Sigmoid colon (tissue), 7 donors: ENCODE measurements at places on chromosomes 6 and 20. TPM values are rescaled to one million over a fixed set of nuclear protein-coding genes. Genes with fewer than 3 reads are reported as not detected.

DNA sequence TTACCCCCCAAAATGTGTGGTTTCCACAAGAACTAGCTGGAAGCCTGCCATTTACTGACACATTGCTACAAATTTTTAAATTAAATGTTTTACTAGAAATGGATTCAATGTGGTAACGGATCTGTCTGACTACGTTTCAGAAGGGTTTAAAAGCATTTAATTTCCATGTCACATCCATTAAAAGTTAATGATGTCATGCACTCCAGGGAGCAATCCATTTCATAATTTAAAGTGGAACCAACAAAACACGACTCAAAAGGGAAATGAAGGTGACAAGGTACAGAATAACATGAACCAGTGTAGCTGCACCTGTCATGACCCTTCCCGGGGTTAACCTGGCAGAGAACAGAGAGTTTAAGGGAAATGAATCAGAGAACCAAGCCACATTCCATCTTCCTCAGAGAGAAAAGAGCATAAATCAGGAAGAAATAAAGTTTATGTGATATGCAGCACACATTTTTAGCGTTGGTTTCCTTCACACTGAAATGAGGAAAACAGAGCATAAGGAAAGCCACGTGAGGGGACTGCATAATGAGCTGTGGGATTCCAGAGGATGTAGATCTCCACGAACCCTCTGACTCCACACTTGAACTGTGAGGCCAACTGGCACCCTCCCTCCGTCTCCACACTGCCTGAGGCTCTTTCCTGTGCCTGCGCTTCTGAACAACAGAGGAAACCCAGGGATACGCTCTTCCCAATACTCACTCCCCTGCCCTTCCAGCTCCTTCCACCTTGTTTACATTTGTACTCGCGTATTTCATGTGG is 170.3 kb upstream of the AHI1 start:
- H3K27ac ChIP-seq, result no peak overlapping the region
- no peak for DNase-seq
- H3K27me3 ChIP-seq, result no peaks in the 10 kb centered on the region
- no peak overlapping the region for H3K4me3 ChIP-seq
- H3K4me1 ChIP-seq, result peaks cover 9% of the 10 kb centered on the region
- H3K36me3 ChIP-seq, result no peaks in the 10 kb centered on the region

DNA sequence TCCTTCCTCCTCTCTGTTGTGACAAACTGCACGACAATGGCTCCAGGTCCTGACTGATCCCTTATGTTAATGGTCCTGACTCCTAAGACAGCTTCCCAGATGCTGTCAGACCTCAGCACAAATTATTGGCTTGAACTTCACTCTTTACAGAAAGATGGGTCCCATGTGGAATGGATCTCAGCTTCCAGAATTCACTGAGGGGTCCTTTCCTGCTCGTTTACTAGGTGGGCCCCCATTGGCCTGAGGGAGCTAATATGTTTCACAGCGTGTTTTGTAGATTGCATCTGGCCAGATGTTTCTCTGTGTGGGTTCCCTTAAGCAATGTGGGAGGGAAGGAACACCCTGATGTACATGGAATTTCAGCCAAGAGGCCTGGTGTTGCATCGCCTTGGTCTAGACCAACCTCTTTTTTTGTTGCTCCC is 826.6 kb downstream of the MAFB start:
- H3K36me3 ChIP-seq, result no peaks in the 10 kb centered on the region
- no peak for DNase-seq
- H3K27me3 ChIP-seq, result no peaks in the 10 kb centered on the region
- H3K4me1 ChIP-seq, result no peaks in the 10 kb centered on the region

DNA sequence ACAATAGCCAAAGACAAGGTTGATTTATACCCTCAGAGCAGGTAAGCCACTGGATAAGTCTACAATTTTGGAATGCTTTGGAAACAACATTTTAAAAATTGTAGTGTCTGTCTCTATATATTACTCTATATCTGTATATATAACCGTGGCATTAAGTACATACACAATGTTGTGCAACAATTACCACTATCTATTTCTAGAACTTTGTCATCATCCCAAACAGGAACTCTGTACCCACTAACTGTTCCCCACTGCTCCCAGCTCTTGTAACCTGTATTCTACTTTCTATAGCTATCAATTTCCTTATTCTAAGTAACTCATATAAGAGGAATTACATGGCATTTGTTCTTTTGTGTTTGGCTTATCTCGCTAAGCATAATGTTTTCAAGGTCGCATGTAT is 78.2 kb upstream of the ASCC3 start:
- H3K4me1 ChIP-seq, result no peaks in the 10 kb centered on the region
- no peaks in the 10 kb centered on the region for H3K27me3 ChIP-seq
- no peaks in the 10 kb centered on the region for H3K36me3 ChIP-seq
- H3K27ac ChIP-seq, result no peak overlapping the region
- DNase-seq, result no peak

DNA sequence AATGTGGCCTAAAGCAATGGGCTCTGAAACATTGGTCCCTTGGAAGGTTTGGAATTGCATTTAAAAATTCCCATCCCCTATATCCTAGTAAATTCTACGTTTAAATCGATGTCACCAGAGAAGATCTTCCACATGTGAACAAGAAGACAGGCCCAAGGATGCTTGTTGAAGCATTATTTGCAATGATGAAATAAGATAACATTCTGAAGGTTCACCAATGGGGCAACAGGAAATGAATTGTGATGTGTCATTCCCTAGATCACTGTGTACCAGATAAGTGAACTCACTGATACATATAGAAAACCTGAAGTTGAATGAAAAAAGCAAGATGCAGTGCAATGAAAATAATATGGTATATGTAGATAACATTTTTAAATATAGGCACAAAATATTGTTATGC is 464.3 kb upstream of the BTBD3 start:
- no peak for DNase-seq
- H3K36me3 ChIP-seq, result no peaks in the 10 kb centered on the region
- H3K4me3 ChIP-seq, result no peak overlapping the region
- no peaks in the 10 kb centered on the region for H3K27me3 ChIP-seq
- no peak overlapping the region for H3K27ac ChIP-seq
- peaks cover 42% of the 10 kb centered on the region for H3K4me1 ChIP-seq

GRCh38 chr20:3423126-3423525 is 15.7 kb upstream of the DNAAF9 start:
- no peak overlapping the region for H3K27ac ChIP-seq
- H3K4me3 ChIP-seq, result no peak overlapping the region
- no peak for DNase-seq

GRCh38 chr6:136566007-136566487 is 15.8 kb upstream of the MAP7 start:
- no peaks in the 10 kb centered on the region for H3K4me1 ChIP-seq
- H3K27ac ChIP-seq, result no peak overlapping the region
- H3K4me3 ChIP-seq, result no peak overlapping the region
- H3K36me3 ChIP-seq, result no peaks in the 10 kb centered on the region
- DNase-seq, result no peak

DNA sequence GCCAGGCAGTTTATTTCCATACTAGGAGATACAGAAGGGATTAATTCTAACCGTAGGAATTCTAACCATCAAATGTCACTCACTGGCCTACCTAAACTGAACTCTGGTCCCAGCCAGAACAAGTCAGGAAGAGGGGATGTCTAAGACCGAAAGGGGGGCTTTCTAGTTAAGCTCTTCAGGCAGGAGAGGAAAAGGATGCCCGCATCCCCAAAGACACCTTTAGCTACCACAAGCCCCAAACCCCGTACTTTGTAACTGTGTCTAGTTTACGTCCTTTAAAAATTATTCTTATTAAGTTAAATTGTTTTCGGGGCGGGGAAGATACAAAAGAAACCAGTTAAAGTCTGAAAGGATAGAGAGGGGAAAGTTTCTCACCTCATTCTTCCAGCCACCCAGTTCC is 1.2 kb upstream of the ZNF76 start:
- H3K4me1 ChIP-seq, result peaks cover 37% of the 10 kb centered on the region
- H3K4me3 ChIP-seq, result peak overlapping the region; percentile 98
- H3K36me3 ChIP-seq, result no peaks in the 10 kb centered on the region
- no peaks in the 10 kb centered on the region for H3K27me3 ChIP-seq
- DNase-seq, result no peak
- H3K27ac ChIP-seq, result peak overlapping the region; percentile 92

DNA sequence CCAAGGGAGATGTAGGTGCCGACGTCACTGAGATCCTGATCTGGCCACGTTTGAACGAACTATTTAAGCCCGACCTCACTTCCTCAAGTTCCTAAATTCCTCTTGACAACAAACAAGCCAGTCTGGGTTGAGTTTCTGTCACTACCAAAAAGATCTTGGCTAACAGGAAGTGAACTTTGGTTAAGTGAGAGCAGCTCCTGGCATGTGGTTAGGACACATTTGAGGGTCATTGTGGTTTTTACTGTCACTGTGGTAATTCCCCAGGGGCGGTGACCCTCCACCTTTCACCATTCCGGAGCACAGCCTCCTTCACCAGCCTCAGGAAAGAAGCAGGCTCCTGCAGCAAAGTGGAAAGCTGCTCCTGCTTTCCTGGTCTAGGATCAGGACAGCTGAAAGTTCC is 43.1 kb upstream of the ZNF831 start:
- no peak overlapping the region for H3K4me3 ChIP-seq
- no peaks in the 10 kb centered on the region for H3K36me3 ChIP-seq
- H3K27ac ChIP-seq, result no peak overlapping the region
- DNase-seq, result no peak
- H3K4me1 ChIP-seq, result no peaks in the 10 kb centered on the region

DNA sequence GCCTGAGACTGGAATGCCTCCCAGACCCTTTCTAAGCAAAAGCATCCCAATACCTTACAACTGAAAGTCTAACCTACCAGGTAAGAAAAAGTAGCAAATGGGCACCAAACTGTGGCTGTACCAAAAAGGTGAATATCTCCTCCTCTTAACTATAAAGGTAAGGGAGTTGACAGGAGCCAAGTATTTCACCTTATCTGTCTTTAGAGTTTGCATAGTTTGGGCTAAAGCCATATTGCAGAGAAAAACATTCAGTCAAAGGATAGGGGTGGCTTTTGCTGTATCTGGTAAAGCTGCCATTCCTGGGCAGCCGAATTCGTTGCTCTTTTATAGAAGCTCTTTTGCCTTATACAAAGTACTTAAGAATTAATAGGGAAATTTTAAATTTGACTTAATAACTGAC is 38.1 kb downstream of the PHF3 start:
- no peak for DNase-seq
- H3K27me3 ChIP-seq, result no peaks in the 10 kb centered on the region
- no peak overlapping the region for H3K27ac ChIP-seq
- H3K36me3 ChIP-seq, result no peaks in the 10 kb centered on the region
- peaks cover 41% of the 10 kb centered on the region for H3K4me1 ChIP-seq

GRCh38 chr20:61280217-61280980 is 28.3 kb downstream of the CDH4 start:
- H3K4me3 ChIP-seq, result no peak overlapping the region
- H3K4me1 ChIP-seq, result no peaks in the 10 kb centered on the region
- no peak for DNase-seq
- no peak overlapping the region for H3K27ac ChIP-seq

DNA sequence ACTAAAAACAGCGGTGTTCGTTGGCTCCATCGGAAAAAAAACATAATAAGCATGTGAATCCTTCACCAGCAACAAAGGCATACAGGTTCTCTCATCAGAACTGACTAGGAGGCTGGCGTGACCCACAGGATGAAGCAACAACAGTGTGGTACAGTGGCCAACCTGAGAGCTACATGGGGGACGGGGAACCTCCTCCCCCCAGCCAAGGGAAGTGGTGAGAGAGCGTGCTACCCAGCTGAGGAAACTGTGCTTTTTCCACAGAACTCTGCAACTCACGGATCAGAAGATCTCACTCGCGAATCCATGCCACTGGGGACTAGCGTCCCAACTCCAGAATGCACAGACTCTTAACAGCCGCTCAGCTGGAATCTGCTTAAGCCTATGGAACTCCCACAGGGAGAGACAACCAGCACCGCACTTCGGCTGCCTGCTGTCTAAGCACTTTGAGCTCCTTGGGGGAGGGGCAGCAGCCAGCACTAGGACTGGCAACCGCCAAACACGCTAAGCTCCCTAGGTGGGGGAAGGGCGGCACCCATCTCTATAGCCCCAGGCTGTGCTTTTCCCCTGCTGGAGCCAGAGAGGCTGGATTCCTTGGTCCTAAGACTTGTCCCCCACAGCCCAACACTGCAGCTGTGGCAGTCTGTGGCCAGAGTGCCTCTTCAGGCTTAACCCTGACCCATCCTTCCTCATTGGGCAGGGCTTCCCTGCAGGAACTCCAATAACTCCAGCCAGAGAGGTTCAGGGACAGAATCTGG is 538.3 kb upstream of the BTBD3 start:
- no peaks in the 10 kb centered on the region for H3K36me3 ChIP-seq
- H3K4me3 ChIP-seq, result no peak overlapping the region
- no peak overlapping the region for H3K27ac ChIP-seq
- no peaks in the 10 kb centered on the region for H3K27me3 ChIP-seq
- no peaks in the 10 kb centered on the region for H3K4me1 ChIP-seq

KIF16B gene
- polyA plus RNA-seq, result 49.7 TPM

DPPA5 gene
- not detected for polyA plus RNA-seq

TXNDC5 gene
- polyA plus RNA-seq, result 18.6 TPM

FAM162B gene
- polyA plus RNA-seq, result 1.2 TPM

OOEP gene
- 0.23 TPM for polyA plus RNA-seq

CCDC167 gene
- polyA plus RNA-seq, result 30.3 TPM

SCGN gene
- polyA plus RNA-seq, result 4.8 TPM

C6orf163 gene
- polyA plus RNA-seq, result 0.71 TPM
